ENCODE measurements at places on chromosomes 3 and 15.

GRCh38 chr3:54866251-54866650, 61.6 kb downstream of the LRTM1 start:
- no peak for DNase-seq

DNA sequence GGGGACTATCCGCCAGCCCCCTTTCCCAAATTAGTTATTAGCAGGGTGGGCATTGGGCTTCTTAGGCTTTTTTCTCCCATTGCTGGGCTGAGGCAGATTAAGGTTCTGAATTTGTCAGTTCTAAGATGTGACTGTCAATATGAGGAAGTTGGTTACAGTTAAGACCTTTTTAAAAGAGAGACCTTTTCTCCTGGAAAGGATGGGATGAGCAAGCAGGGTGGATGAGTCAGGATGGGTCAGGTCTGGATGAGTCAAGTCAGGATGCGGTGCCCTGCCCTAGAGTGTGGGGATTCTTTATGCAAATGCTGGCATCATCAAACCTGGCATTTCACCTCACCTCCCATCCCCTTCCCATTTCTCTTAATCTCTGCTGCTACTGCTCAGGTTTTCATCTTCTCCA, 1.9 kb downstream of the AEN start:
- DNase-seq, result no peak

DNA sequence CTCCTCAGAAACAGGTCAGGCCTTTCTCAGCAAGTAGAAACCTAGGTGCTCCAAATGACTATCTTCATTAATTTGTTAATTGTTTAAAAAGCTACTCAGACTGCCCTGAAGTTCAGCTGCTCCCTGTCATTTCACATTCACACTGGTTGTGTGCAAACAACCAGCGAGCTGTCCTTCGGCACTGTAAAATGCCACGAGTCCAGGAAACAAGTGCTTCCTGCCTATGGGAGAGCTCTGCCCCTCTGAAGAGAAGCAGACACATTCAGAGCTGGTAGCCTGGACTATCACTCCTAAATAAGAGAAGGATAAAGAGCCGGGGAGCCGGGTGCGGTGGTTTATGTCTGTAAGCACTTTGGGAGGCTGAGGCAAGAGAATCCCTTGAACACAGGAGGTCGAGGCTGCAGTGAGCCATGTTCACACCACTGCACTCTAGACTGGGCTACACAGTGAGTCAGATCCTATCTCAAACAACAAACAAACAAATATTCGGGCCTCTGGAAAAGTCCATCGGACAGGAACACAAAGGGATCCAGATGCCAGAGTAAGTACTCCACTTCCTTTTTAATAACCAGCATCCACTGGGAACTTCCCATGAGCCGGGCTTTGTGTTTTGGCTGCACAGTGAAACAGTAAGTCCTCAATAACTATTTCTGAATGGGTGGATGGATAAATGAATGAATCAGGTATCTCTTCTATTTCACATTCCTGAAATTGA, 114.4 kb upstream of the WNT5A start:
- no peak for DNase-seq

- DNase-seq, result no peak
Observed at GRCh38 chr3:114884213-114884923, 262.7 kb downstream of the ZBTB20 start.

DNA sequence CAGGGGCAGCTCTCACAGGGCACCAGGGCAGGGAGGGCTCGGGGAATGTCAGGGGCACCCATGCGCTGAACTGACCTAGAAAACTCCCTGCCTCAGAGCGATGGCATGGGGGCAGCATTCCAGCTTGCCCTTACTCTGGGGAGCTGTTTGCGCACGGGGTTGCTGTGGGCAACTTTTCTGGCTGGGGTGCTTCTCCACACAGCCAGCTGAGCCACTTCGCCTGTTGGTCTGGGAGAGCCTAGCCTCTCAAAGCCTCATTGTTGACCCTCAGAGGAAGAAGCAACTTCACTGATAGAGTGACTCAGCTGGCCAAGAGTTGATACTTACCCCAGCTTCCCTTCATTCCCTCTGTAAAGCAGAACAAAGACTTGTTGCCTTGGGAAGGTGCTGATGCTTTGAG, 42.6 kb upstream of the MRPS22 start:
- DNase-seq, result no peak

DNA sequence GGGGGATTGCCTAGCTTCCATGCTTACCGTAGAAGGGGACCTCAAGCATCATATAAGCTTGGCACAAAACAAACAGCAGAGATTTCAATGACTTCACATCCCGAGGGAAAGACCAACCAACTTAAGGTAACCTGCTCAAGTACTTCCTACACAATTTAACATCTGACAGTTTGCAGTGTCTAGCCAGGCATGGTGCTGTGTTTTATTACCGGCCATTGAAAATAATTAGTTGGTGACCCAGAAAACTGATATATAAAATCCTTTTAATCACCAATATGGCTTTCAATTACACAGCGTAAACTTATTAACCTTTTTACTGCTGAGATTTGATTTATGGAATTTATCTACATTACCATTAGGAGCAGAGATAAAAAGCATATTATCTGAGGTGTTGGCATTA, 268.3 kb downstream of the ARRDC4 start:
- no peak for DNase-seq

- no peak for DNase-seq
Observed at GRCh38 chr15:91376038-91376437, 276.0 kb downstream of the SV2B start.

GRCh38 chr15:56411122-56411749, 46.0 kb downstream of the TEX9 start:
- DNase-seq, result no peak

DNA sequence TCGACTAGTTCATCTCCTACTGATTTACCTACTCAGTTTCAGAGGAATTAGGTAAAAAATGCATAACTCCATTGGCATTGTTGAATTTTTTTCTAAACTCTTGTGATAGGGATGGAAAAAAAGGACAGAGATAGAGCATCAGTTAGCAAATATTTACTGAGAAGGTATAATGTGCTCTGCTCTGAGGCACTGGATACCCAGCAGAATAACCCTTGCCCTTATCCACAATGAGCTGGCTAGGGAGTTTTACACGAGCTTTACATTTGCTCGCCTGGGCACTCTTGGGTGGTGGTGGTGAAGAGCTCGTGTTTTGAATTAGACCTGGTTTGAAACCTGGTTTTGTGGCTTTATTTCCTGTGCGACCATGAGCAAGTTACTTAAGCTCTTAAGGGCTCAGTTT, 149.6 kb downstream of the RORA start:
- no peak for DNase-seq

DNA sequence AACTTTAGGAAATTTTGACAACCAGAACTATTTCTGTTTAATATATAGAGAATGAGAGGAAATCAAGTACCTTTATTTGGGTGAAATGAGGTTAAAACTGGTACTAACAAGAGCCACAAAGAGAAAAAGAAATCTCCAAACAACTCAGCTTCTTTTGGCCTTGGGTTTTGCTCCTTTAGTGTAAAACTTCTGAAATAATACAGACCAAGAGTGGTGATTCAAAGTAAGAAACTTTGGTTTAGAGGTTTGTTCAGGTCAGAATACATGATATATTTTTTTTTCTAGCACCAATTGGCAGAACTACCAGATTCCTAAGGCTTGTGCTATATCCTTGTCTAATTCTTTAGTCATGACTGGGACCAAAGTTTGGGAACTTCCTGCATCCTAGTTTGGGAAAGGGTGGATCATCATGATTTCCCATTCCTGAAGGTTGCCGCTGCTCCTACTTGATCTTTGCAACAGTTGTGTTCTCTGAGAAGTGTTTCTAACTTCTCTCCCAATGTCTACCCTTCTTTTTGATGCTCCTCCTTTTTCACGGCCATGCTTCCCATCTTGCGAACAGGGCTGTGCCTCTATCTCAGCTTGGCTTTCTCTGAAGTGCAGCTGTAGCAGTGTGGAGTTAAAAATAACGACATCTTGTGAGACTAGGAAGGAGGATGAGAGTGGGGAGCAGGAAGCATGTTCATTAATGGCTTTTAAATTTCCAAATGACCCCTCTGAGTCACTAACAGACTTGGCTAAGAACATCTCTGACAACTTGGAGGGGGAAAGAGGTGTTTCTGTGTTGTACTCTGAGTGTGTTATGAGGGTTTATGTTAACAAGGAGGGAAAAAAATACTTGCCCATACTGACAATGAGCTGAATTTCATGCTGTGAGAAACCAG, 87.7 kb downstream of the KCNAB1 start:
- no peak for DNase-seq

- DNase-seq, result no peak
Observed at GRCh38 chr15:65312400-65312916, 8.0 kb downstream of the RNU5B-1 start.

All from T-helper 9 cell (primary cell).